Upper lobe of right lung (tissue), 1 donor: ENCODE measurements at places on chromosomes 4 and X. TPM values are rescaled to one million over a fixed set of nuclear protein-coding genes. Genes with fewer than 3 reads are reported as not detected.

GRCh38 chr4:155367608-155368007 is 9.2 kb downstream of the MAP9 start:
- H3K27ac ChIP-seq, result no peak overlapping the region
- H3K4me3 ChIP-seq, result no peak overlapping the region

GRCh38 chr4:30456716-30457115 is 263.5 kb upstream of the PCDH7 start:
- no peaks in the 10 kb centered on the region for H3K4me1 ChIP-seq
- DNase-seq, result no peak
- no peaks in the 10 kb centered on the region for H3K36me3 ChIP-seq
- H3K27ac ChIP-seq, result no peak overlapping the region
- no peak overlapping the region for H3K4me3 ChIP-seq

DNA sequence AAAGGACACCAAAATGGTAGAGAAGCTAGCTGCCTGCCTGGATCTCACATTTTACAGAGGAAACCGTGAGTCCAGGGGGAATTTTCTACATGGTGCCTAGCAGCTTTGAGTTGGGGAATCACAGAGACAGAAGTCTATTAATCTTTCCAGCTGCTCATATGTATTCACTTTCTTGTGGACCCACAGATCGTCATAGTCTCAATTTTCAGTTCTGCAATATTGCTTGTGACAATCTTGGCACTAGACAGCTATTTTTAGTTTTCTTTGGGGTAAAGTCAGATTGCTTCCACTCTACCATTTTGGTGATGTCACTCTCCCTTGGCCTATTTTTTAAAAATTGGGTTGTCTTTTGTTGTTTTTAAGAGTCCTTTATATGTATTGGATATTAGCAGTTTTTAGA is 233.4 kb upstream of the STK26 start:
- H3K27me3 ChIP-seq, result no peaks in the 10 kb centered on the region
- H3K27ac ChIP-seq, result no peak overlapping the region
- DNase-seq, result no peak
- H3K36me3 ChIP-seq, result no peaks in the 10 kb centered on the region
- no peak overlapping the region for H3K4me3 ChIP-seq

- H3K4me1 ChIP-seq, result peaks cover 34% of the 10 kb centered on the region
- peak overlapping the region; percentile 97 for H3K27ac ChIP-seq
- peaks cover 8% of the 10 kb centered on the region for H3K36me3 ChIP-seq
- H3K4me3 ChIP-seq, result peak overlapping the region; percentile 80
- H3K27me3 ChIP-seq, result no peaks in the 10 kb centered on the region
- DNase-seq, result no peak
Measured at GRCh38 chr4:121697564-121697963, 784 bp upstream of the ANXA5 start.

DNA sequence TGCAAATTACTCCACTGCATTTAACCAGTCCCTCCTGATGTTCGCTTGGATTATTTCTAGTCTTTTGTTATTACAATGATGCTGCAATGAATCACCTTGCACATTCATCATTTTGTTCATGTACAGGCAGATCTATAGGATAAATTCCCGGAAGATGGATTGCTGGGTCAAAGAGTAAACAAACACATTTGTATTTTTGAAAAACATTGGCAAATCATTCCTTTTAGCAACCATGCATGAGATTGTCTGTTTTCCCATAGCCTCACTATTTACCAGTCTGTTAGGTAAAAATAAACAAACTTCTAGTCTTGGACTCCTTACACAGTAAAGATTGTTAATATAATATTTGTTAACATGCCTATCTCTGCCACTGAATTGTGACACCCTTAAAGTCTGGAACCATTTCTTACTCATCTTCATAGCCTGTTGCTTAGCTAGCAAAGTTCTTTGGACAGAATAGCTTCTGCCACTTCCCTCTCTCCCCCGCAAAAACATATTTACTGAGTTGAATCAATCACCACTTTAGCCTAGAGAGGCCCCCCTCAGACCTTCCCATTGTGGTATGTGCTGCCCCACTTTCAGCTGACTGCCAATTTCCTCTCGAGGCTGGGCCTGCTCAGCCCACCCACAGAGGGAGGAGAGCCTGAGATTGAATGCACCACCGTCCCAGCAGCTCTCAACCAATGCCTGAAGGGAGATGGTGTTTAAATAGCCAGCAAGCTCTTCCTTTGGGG is 108.4 kb upstream of the ATXN3L start:
- H3K4me1 ChIP-seq, result peaks cover 10% of the 10 kb centered on the region
- H3K27ac ChIP-seq, result no peak overlapping the region
- H3K4me3 ChIP-seq, result no peak overlapping the region
- H3K27me3 ChIP-seq, result no peaks in the 10 kb centered on the region
- H3K36me3 ChIP-seq, result no peaks in the 10 kb centered on the region
- DNase-seq, result no peak

DNA sequence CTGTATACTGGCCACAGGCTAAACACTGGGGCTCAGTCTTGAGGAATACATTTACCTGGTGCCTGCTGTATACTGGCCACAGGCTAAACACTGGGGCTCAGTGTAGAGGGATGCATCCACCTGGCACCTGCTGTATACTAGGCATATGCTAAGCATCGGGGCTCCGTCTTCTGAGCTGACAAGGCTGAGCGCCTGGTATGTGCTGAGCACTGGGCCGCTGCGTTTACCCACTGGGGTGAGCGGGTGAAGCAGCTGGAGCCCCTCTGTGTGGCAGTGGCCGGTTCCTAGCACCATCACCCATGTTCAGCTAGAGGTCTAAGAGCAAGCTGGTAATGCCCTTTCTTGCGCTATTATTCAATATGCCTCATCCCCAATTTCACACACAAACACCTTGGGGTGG is 93.4 kb downstream of the ADRA2C start:
- H3K4me1 ChIP-seq, result no peaks in the 10 kb centered on the region
- H3K27ac ChIP-seq, result no peak overlapping the region
- no peak overlapping the region for H3K4me3 ChIP-seq
- H3K27me3 ChIP-seq, result peaks cover 45% of the 10 kb centered on the region
- DNase-seq, result no peak

- H3K4me3 ChIP-seq, result no peak overlapping the region
- H3K27me3 ChIP-seq, result no peaks in the 10 kb centered on the region
- H3K27ac ChIP-seq, result no peak overlapping the region
- no peaks in the 10 kb centered on the region for H3K4me1 ChIP-seq
Measured at GRCh38 chrX:153634236-153634635, 12.8 kb upstream of the DUSP9 start.

DNA sequence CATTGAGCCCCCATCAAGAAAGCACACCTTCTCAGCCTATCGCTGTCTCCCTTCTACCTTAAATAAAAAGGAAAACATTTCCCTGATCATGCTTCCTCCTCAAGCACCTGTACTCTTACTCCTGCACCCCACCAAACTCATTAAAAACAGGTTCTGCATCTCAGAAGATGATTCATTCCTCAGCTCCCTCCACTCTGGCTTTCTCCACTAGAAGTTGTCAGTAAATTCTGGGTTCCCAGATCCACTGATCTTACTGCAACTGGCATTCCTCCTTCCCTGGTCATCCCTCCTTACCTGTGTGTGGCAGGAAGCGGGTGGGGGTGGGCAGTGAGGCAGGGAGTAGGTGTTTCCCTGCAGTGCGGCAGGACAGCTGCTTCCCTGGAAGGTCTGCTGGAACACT is 108.8 kb downstream of the GPR143 start:
- H3K27me3 ChIP-seq, result no peaks in the 10 kb centered on the region
- H3K27ac ChIP-seq, result no peak overlapping the region
- no peak overlapping the region for H3K4me3 ChIP-seq

- peak overlapping the region; percentile 30 for H3K27ac ChIP-seq
- H3K4me1 ChIP-seq, result peaks cover 14% of the 10 kb centered on the region
- no peak for DNase-seq
- no peak overlapping the region for H3K4me3 ChIP-seq
Measured at GRCh38 chrX:13165266-13166189, 121.1 kb upstream of the FAM9C start.

- H3K27me3 ChIP-seq, result no peaks in the 10 kb centered on the region
- no peaks in the 10 kb centered on the region for H3K36me3 ChIP-seq
- H3K4me3 ChIP-seq, result peak within 1 kb of the TSS; percentile 100
- DNase-seq, result no peak
Measured at GRCh38 chr4:183504930-183505610, at the start of gene ING2. Gene ING2 (plus strand): TSS chr4:183505058. CDS start chr4:183505196, 138 bp downstream.

DNA sequence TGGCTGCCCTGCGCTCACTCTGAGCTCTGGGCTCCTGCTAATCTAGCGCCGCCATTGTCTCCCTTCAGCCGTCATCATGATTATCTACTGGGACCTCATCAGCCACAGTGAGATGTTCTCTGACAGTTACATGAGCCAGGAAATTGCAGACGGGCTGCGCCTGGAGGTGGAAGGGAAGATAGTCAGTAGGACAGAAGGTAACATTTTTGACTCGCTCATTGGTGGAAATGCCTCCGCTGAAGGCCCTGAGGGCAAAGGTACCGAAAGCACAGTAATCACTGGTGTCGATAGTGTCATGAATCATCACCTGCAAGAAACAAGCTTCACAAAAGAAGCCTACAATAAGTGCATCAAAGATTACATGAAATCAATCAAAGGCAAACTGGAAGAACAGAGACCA is 21.8 kb upstream of the PIN4 start:
- H3K4me3 ChIP-seq, result no peak overlapping the region
- no peak overlapping the region for H3K27ac ChIP-seq
- no peaks in the 10 kb centered on the region for H3K36me3 ChIP-seq
- no peak for DNase-seq
- H3K27me3 ChIP-seq, result no peaks in the 10 kb centered on the region
- no peaks in the 10 kb centered on the region for H3K4me1 ChIP-seq

- no peak for DNase-seq
- H3K36me3 ChIP-seq, result no peaks in the 10 kb centered on the region
- H3K4me3 ChIP-seq, result no peak overlapping the region
- peaks cover 15% of the 10 kb centered on the region for H3K4me1 ChIP-seq
Measured at GRCh38 chr4:183173580-183174526, 74.8 kb downstream of the WWC2 start.

- H3K4me1 ChIP-seq, result no peaks in the 10 kb centered on the region
- no peak for DNase-seq
- H3K27me3 ChIP-seq, result no peaks in the 10 kb centered on the region
- no peak overlapping the region for H3K27ac ChIP-seq
- H3K36me3 ChIP-seq, result no peaks in the 10 kb centered on the region
- no peak overlapping the region for H3K4me3 ChIP-seq
Measured at GRCh38 chr4:95084584-95084983, 326.8 kb downstream of the BMPR1B start.

- H3K36me3 ChIP-seq, result no peaks in the 10 kb centered on the region
- no peaks in the 10 kb centered on the region for H3K27me3 ChIP-seq
- DNase-seq, result no peak
- H3K27ac ChIP-seq, result no peak overlapping the region
- no peaks in the 10 kb centered on the region for H3K4me1 ChIP-seq
- no peak overlapping the region for H3K4me3 ChIP-seq
Measured at GRCh38 chr4:130336585-130337217, 1240.7 kb downstream of the C4orf33 start.

DNA sequence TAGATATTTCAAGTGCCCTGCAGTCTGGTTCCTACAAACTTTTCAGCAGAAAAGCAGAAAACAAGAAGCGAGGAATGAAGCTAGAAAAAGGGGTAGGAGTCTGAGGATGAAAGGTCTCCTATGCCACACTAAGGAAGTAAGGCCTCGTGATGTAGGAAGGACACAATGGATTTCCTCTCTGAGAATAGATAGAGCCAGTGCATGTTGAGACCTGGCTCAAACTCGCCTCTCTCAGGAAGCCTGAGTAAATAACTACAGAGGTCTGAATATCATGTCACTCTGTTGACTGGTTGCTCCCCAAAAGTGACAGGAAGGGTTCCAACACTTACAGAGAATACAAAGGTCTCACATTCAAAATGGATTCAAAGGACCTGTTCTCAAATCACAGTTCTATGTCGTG is 93.3 kb downstream of the GRIA3 start:
- no peak overlapping the region for H3K4me3 ChIP-seq
- no peaks in the 10 kb centered on the region for H3K4me1 ChIP-seq
- no peaks in the 10 kb centered on the region for H3K27me3 ChIP-seq
- H3K27ac ChIP-seq, result no peak overlapping the region

GRCh38 chr4:139666735-139667281 is 1.2 kb downstream of the MGST2 start:
- peak overlapping the region; percentile 63 for H3K4me3 ChIP-seq
- H3K4me1 ChIP-seq, result peaks cover 18% of the 10 kb centered on the region
- no peaks in the 10 kb centered on the region for H3K27me3 ChIP-seq

GRCh38 chr4:1463927-1464540 is 57.8 kb upstream of the NKX1-1 start:
- H3K36me3 ChIP-seq, result no peaks in the 10 kb centered on the region
- no peak overlapping the region for H3K4me3 ChIP-seq
- peak; percentile 33 for DNase-seq
- no peak overlapping the region for H3K27ac ChIP-seq

DNA sequence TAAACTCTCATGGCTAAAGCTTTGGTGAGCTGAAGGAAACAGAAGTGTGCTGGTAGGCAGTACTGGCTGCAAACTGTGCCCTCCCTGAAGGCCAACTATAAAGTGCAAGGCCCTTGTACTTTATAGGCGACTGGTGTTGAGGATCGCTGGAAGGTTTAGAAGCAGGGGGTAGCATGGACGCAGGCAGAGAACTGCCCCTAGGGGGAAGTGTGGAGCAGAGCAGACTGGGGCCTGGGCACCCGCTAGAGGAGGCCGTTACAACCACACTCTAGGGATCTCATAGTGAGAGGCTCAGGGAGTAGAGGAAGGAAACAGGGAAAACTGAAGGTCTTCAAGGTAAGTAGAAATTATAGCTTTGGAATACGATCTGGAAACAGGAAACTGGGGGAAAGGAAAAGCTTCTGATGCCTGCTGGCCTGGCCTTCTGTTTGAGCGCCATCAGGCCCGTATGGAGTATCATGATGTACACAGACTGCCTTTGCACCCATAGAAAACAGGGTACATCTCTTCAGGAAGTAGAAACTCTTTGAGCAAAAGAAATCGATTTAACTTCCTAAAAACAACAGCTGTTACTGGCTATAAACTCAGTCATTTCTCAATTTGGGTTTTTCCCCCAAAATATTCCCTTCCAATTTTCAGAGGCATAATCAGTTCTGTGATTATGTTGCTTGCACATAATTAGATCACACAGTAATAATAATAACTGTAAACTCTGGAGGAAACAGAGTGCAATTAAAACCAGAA is 23.9 kb upstream of the TMSB4X start:
- peak overlapping the region; percentile 1 for H3K4me3 ChIP-seq
- peak overlapping the region; percentile 63 for H3K27ac ChIP-seq
- no peaks in the 10 kb centered on the region for H3K27me3 ChIP-seq
- peak; percentile 69 for DNase-seq
- H3K36me3 ChIP-seq, result no peaks in the 10 kb centered on the region
- peaks cover 29% of the 10 kb centered on the region for H3K4me1 ChIP-seq

Gene AFM
- not detected for total RNA-seq

Gene LNX1
- 6.0 TPM for total RNA-seq

Gene PLRG1
- 68.8 TPM for total RNA-seq

Gene SLIT2
- 181 TPM for total RNA-seq

Gene HERC5
- total RNA-seq, result 18.4 TPM

Gene PHOX2B
- not detected for total RNA-seq
